ENCODE measurements at places on chromosomes 4 and X. TPM values are rescaled to one million over a fixed set of nuclear protein-coding genes. Genes with fewer than 3 reads are reported as not detected.
A peak's percentile ranks its signal among the peaks of the same experiment; 100 is the strongest.

The ANOS1 gene
- not detected for total RNA-seq

The VCX3A gene
- total RNA-seq, result not detected

The TMEM31 gene
- 0.53 TPM for total RNA-seq

The RNF175 gene
- total RNA-seq, result 0.25 TPM

The CSN1S1 gene
- not detected for total RNA-seq

The SH2D1A gene
- total RNA-seq, result 0.77 TPM

The COL4A6 gene
- not detected for total RNA-seq

The CTAG1B gene
- total RNA-seq, result not detected

The ANXA3 gene
- total RNA-seq, result not detected

The DNAAF6 gene
- not detected for total RNA-seq

GRCh38 chr4:20831746-20832145, 131.5 kb downstream of the PACRGL start:
- DNase-seq, result no peak

- peak; percentile 43 for DNase-seq
These were observed 162.2 kb upstream of the FTHL17 start for GRCh38 chrX:31233941-31234496.

GRCh38 chr4:1400191-1400805, 5.9 kb downstream of the NKX1-1 start:
- no peak for DNase-seq

DNA sequence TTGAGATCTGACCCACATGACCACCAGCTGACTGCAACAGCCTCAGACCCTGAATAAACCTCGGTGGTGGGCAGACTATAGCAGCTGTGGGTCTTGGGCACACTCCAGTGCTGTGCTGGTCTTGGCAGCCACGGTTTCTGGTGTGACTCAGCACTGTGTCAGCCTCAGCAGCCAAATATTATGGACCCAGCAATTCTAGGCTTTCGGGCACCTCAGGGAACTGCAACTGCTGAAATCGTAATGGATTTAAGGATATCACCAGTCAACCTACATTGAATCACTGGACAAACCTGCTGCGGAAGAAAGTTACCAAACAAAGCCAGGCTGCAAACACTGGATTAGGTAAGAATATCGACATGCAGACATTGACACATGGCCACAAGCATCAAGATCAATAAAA, 10.5 kb upstream of the UBE2NL start:
- no peak for DNase-seq

GRCh38 chr4:170256807-170257206, 167.1 kb upstream of the AADAT start:
- DNase-seq, result no peak

DNA sequence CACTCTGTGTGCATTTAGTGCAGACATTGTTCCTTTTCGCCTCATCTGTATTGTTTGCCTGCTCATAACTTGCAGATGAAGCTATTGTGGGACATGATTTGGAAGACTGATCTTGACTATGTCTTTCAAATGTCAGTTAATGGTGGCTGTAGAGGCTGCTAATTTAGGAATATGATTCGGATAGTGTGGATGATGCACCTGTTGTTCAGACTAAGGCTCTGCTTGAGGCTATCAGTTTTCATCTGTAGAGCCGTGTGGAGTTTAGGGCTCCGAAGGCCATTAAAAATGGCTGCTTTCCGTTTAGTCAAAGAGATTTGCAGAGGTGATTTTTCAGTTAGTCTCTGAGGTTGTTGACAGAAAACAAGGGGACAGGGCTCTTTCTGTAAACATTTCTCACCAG, 102.0 kb downstream of the GBA3 start:
- no peak for DNase-seq

DNA sequence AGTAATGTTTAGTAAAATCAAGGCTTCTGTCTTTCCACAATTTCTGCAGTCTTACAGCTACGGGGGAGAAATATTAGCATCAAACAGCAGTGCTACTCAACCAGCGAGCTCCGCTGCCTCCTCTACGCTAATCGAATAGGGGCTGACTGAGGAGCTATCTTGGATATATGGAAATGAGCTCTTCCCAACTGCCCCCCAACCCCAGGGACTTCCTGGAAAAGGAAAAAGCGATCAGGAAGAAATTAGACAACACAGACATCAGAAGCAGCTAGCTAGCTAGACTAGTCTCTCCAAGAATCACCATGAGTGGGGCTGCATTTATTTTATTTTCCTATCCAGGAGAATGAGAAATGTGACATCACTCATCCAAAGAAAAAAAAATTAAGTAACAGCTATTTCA, 7.6 kb downstream of the NKX6-1 start:
- no peak for DNase-seq

- no peak for DNase-seq
These were observed 81.5 kb upstream of the MAPK10 start for GRCh38 chr4:86441175-86441936.

GRCh38 chr4:169253113-169253671, 17.6 kb downstream of the SH3RF1 start:
- DNase-seq, result no peak

DNA sequence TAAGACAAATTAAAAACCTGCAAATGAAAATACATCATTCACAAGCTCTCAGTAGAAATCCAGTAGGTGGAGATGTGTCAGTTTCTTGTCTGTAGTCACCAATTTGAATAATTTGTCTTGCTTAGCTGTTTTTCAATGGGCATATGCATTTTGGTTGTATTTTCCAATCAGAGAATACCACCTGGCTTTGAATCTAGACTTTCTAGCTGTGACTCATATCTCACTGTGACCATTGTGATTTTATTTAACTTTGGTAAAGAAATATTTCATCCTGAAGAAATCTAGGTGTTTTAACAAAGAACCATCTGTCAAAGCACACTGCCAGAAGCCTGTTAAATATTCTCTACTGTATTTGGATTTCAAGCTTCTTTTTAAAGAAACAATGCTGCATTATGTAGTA, 1650.6 kb upstream of the IGFBP7 start:
- no peak for DNase-seq

DNA sequence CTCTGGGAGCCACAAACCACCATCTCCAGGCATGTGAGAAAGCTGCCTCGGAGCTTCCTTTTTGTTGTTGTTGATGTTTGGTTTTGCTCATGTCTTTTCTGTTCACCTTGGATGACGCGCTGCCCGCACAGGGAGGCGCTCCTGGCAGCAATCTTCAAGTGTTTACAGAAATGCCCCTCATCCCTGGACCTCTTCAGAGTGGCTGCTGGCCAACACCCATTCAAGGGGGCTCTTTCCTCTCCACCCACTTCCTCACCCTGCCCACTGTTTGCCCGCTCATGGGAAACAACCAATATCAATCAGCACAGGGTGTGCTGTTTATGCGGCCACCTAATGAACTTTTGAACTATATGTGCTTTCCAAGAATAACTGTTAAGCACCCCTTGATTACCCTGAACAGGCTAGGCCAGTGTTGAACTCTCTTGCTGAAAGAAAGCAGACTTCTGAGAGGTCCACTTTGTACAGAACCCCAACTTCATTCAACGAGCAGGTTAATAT, 355.1 kb upstream of the CLNK start:
- DNase-seq, result no peak

DNA sequence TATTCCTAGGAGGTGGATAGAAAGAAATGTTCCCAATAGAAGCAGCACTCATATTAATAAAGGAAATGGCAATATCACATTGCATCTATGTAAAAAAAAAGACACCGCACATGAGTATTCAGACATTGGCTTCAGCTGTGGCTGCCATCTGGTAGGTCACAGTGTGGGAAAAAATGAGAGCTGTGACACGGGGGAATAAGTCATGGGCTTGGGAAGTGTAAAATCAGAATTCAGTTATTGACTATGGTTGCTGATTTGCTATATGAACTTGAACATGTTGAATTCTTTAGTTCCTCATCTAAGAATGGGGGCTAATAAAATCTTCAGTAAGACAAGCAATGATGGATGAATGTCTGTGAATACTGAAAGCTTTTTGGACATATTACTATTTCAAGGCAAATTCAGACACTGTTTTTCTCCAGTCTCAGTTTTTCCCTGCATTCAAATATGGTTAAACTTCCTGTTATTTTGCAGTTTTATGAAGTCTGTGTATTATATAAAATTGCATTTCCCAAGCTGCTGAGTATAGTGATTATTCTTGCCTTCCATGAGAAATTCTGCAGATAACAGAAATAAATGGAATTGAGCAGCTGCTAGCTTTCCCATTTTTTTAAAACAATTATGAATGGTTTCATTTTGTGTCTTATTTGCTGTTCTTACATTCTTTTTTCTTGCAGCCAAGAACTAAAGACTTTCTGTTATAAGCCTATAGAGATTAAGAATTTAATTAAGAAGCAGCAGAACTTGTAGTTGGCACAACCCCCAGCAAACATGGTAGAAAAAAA, 221.0 kb downstream of the ANKRD50 start:
- DNase-seq, result no peak

DNA sequence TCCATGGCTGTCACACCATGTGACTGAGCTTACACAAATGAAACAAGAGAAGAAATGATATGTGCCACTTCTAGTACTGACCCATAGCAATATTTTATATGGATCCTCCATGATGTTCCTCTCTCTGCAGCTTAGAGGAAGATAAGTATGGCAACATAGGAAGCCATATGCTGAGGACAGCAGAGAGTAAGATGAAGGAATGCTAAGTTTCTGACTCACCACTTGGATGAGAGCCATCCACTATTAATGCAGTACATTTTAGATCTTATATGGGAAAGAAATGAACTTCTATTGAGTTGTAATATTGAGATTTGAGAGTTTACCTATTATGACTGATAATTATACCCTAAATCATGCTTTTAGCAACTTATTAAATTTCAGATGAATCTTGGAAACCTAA, 386.9 kb upstream of the MAOA start:
- DNase-seq, result no peak

DNA sequence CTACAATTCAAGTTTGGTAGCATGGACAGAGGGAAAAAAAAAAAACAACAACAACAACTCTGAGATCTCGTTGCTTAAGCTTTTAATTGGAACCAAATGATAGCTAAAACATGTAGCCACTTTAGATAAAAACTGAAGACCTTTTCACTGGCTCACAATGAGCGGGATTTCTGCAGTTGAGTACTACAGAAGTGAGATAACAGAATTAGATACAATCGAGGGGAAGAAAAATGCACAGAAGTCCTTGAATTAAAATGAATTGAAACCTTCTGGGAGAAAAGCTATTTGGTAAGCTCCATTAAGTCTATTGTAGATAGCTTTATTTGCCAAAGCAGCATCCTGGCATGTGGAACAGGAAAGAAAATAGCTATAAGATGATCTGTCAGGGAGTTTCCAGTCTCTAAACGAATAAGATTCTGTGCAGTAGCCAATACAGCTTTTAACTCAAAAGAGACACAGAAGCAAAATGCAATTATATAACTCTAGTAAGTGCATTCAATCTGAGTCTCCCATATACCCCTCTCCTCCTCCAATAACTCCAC, 248.5 kb downstream of the ENOX2 start:
- DNase-seq, result no peak

DNA sequence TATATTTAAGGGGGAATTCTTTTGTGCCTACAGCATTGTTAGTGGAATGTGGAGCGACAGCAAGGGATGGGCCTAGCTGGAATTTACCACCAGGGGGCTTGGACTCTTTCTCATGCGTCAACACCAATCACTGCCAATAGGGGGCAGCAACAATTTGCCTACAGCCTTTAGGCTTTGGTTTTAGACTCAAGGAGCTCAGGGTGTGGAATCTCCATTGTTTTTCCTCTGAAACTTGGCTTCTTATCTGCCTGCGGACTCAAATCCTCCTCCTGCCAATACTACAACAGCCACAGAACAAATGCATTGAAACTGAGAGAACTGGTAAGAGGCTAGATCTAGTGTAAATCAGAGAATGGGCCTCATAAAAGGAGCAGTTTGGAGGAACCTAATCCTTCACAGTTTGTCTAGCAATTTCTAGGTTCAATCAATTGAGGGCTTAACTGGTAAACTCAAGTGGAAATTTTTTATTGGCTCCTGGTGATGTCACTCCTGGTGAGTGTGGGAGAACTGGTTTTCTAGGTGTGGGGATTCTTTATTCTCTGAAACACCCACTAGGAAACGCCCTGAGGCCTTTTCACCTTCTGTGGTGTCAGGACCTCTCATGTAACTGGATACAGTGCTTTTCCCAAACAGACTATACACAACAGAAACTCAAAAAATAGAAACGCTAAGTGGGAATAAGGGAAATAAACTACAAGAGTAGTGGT, 27.9 kb upstream of the TMSB4X start:
- peak; percentile 81 for DNase-seq

Data from OCI-LY7 (cell line).